ENCODE measurements at places on chromosomes 6 and 20. TPM values are rescaled to one million over a fixed set of nuclear protein-coding genes. Genes with fewer than 3 reads are reported as not detected.
A peak's percentile ranks its signal among the peaks of the same experiment; 100 is the strongest.

GRCh38 chr6:11779329-11780096 lies 910 bp upstream of the ADTRP start:
- DNase-seq: no peak
- peaks cover 8% of the 10 kb centered on the region for H3K27me3 ChIP-seq
- no peaks in the 10 kb centered on the region for H3K4me1 ChIP-seq
- no peak overlapping the region for H3K27ac ChIP-seq

- peaks cover 25% of the 10 kb centered on the region for H3K27me3 ChIP-seq
- DNase-seq: no peak
- no peak overlapping the region for H3K4me3 ChIP-seq
- no peaks in the 10 kb centered on the region for H3K4me1 ChIP-seq
- no peaks in the 10 kb centered on the region for H3K36me3 ChIP-seq
Measured at GRCh38 chr6:137588472-137588871, 94.3 kb upstream of the OLIG3 start.

DNA sequence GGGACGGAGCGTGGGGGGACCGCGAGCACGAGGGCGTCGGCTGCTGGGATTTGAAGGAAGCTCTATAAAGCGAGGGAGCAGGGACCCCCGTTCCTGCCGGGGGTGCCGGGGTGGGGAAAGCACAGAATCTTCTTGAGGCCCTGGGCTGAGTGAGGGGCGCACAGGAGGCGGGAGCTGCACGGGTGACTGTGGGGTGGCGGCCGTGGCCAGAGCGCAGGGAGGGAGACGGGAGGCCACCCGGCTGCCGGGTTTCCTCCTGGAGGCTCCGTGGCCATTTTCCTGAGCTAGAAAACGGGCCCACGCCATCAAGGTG lies 385.1 kb downstream of the SMOC2 start:
- DNase-seq: no peak
- no peaks in the 10 kb centered on the region for H3K4me1 ChIP-seq
- H3K36me3 ChIP-seq: no peaks in the 10 kb centered on the region
- H3K4me3 ChIP-seq: no peak overlapping the region
- no peak overlapping the region for H3K27ac ChIP-seq

- no peak overlapping the region for H3K27ac ChIP-seq
- DNase-seq: no peak
- H3K4me3 ChIP-seq: no peak overlapping the region
- no peaks in the 10 kb centered on the region for H3K27me3 ChIP-seq
- H3K36me3 ChIP-seq: no peaks in the 10 kb centered on the region
Measured at GRCh38 chr6:112910256-112910655, 563.1 kb downstream of the RFPL4B start.

GRCh38 chr6:139862311-139862710 lies 487.9 kb upstream of the CITED2 start:
- no peaks in the 10 kb centered on the region for H3K27me3 ChIP-seq
- no peak overlapping the region for H3K27ac ChIP-seq
- no peaks in the 10 kb centered on the region for H3K36me3 ChIP-seq
- H3K4me3 ChIP-seq: no peak overlapping the region

GRCh38 chr6:30325150-30325872 lies 1.4 kb upstream of the TRIM39 start:
- H3K27me3 ChIP-seq: no peaks in the 10 kb centered on the region
- H3K36me3 ChIP-seq: peaks cover 41% of the 10 kb centered on the region
- H3K4me1 ChIP-seq: peaks cover 68% of the 10 kb centered on the region
- H3K27ac ChIP-seq: peak overlapping the region; percentile 99

Gene MYCT1
- not detected for total RNA-seq

Gene GNMT
- total RNA-seq: 2.3 TPM

Gene LY86
- total RNA-seq: 58.1 TPM

Gene GRIK2
- total RNA-seq: 0.11 TPM

Gene VSX1
- not detected for total RNA-seq

Gene UBE2V1
- 166 TPM for total RNA-seq

Gene COL12A1
- not detected for total RNA-seq

Measured in activated B cell treated with CpG ODN at 0.5 μM for 24 hours (primary cell).